ENCODE measurements at places on chromosomes 16 and 17.

- no peak for DNase-seq
Measured at GRCh38 chr16:51236583-51236982, 85.5 kb upstream of the SALL1 start.

DNA sequence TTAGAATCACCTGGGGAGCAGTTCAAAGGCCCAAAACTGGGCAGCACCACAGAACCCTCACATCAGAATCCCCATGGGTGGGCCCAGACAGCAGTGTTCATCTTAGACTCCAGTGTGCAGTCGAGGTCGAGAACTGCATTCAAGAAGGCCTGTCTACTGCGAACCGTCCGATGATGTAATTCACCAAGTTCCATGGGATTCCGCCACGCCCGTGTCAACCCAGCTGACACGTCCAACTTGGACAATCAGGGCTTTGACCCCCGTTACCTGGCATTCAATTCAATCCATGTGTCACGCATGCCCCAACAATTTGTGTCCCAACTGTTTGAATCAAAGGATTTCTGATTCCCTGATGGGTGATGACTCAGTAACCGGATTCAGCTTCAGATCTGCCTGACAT lies 9.2 kb downstream of the HSBP1 start:
- DNase-seq: no peak

DNA sequence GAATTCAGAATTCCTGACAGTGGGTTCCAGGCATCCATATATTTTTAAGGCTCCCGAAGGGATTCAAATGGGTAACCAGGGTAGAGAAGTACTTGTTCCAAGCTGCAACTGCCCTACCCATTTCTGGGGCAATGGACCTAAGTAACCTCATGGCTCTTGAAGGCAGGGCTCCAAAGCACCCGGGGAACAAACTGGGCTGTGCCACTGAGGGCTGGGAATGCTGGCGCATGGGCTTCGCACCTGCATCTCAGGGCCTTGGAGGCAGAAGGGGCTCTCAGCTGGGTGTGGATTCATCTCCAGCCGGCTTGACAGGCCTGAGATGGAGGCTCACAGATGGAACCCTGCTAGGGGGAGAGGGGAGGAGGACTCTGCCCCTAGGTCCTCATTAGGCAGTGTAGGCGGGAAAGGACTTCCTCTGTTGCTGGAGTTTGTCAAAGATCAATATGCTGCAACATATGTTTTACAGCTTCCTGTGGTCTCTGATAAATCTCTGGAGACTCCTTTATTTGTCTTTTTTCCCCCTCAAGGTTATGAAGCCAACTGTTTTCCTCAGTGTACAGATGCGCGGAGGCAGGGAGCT lies 232.3 kb upstream of the NLRP1 start:
- DNase-seq: peak; percentile 94

GRCh38 chr17:50834429-50835300 lies 721 bp upstream of the WFIKKN2 start:
- peak; percentile 82 for DNase-seq

GRCh38 chr16:66578651-66579531 lies at the start of gene CMTM2:
TSS of gene CMTM2 (plus strand) at chr16:66579463. CDS start at chr16:66579608, 145 bp downstream.
- DNase-seq: no peak

DNA sequence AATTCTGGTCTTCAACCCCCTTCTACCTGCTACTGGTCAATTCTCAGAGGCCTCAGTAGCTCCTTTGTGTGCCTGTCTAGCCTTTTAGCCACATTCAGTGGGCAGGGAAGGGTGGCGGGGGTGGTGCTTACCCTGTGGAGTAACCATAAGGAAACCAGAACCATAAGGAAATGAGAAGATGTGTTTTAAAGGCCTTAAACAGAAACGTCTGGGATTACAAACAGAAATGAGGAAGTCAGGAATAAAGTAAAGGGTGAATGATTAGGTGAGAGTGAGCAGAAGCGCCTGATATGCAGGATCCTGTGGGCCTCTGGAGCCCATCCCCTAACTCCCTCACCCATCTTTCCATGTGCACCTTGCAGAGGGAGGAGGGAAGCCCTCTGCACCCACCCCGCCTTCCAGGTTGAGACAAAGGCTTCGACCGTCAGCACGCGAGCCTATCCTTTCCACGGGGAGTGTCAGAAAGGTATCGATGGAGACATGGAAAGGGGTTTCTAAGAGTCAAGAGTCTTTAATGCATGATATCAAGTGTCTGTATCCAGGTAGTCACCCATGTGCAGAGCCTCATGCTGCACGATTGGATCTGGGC lies 20.4 kb downstream of the KIAA0513 start:
- DNase-seq: no peak

DNA sequence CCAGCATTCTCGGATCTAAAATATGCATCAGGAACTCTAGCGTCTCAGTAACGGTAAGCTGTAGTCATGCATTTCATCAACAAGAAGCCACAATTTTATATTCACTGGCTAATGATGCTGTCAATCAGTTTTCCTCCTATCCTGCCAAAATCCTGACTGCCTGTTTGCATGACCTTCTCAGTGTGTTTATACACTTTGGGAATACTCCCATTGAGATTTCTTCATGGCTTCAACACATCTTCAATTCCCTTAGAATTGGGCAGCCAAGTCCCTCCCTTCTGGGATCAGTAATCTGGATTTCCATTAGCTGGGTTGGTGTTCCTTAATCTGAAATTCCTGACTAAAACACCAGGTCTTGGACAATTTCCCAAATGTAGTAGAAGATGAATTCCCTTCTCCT lies 348.9 kb upstream of the DYNLRB2 start:
- DNase-seq: no peak

Data from NCI-H1694 treated with DMSO at 0.1 percent for 48 hours (cell line).